PC-3 (cell line): ENCODE measurements at places on chromosomes 7 and 10. TPM values are rescaled to one million over a fixed set of nuclear protein-coding genes. Genes with fewer than 3 reads are reported as not detected.
A peak's percentile ranks its signal among the peaks of the same experiment; 100 is the strongest.

- DNase-seq = no peak
Measured at GRCh38 chr10:8462565-8462964, 408.1 kb downstream of the GATA3 start.

- DNase-seq = no peak
Measured at GRCh38 chr10:30313579-30314350, 35.3 kb downstream of the MTPAP start.

DNA sequence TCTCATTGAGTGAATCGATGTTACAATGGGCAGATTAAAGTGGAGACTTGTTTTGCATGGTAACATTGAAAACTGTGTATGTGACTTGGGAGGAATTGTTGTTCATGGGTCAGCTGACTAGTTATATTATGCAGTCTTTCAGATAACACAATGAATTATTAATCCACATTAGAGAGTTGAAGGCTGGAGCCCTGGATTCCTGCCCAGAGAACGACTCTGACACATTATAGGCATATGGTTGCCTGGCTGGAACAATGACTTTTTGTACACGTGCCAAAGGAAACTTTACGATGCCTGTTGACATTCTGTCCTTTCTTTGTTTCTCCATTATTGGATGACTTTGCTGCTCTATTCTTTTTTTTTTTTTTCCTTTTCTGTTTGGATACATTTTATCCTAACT lies 52.3 kb upstream of the TMEM229A start:
- DNase-seq = peak; percentile 77

DNA sequence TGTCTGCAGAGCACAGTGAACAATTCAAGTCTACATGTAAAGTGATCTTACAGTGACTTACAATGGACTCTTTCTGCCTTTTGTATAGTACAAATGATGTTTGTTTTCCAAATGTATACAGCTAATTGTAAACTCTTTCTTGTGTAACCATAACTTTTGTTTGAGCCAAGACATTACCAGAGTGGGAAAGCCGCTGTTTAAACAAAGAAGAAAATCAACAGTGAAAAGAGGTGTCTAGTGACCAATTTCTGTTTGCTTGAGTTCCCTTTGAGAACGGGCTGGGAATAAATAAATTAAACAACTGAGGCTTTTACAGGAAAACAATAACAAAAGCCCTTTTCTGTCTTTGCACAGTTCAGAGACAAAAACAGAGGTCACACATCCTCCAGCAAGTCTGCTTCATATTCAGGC lies 1163.4 kb downstream of the CNTNAP2 start:
- DNase-seq = no peak

DNA sequence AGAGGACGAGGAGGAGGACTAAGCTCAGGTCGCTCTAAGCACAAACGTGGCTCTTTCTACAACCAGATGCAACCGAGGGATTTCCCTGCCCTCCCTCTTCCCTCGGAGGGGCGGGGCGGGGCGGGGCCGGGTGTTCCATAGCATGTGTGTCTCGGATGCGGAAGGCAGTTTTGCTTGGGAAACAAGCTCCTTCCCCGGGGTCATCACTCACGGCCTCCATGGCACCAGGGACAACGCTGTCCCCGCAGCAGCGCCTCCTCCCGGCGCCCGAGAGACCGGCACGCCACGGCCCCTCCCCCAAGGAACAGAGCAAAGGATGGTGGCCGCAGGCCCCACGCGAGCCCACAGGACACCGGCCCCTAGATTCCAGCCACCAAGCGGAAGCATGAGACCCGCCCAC lies 110.5 kb downstream of the PAXIP1 start:
- no peak for DNase-seq

DNA sequence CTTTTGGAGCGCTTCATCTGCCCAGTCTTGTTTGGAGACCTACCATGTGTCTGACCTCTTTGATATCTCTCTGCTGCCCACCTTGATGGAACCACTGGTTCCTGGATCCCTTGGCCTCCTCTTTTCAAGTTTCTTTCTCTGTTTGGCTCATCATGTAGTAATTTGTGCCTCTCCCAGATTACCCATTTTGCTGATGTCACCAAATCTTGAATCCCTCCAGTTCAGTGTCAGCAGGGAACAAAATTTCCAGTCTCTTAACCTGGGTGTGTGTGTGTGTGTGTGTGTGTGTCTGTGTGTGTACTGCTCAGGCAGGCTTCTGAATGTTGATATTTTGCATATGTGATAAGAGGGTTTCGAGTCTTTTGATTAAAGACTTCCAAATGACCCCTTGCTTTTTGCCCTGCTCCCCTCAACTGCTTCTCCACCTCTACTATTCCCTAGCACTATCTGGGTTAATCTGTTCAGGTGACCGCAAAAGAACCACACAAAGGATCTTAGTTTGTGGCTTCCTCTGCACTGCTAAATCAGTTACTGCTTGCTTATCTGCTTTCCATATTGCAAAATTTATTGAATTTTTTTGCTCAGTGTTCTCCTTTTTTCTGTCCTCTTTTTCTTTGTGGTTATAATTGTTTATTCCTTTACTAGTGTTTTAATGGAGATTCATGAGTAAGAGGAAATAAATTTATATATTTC lies 25.7 kb downstream of the MYO3A start:
- DNase-seq = no peak

DNA sequence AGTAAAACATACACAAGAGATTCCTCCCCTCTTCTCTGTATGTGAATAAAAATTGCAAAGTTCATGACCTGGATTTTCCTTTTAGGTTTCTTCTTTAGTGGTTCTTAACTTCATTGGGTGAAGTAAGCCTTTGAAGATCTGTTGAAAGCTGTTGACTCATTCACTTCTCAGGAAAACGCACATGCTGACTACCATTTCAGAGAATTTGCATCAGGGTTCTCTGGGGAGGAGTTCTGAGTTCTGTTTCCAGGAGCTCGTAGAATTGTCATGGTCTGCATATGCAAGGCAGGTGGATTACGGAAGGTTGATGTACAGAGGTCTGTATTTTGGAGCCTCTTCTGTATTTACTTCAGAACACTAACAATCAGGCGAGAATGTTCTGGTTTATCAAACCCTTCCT lies 962 bp upstream of the SLC26A4 start:
- peak; percentile 44 for DNase-seq

- no peak for DNase-seq
Measured at GRCh38 chr10:74361678-74362077, 210.7 kb downstream of the ADK start.

DNA sequence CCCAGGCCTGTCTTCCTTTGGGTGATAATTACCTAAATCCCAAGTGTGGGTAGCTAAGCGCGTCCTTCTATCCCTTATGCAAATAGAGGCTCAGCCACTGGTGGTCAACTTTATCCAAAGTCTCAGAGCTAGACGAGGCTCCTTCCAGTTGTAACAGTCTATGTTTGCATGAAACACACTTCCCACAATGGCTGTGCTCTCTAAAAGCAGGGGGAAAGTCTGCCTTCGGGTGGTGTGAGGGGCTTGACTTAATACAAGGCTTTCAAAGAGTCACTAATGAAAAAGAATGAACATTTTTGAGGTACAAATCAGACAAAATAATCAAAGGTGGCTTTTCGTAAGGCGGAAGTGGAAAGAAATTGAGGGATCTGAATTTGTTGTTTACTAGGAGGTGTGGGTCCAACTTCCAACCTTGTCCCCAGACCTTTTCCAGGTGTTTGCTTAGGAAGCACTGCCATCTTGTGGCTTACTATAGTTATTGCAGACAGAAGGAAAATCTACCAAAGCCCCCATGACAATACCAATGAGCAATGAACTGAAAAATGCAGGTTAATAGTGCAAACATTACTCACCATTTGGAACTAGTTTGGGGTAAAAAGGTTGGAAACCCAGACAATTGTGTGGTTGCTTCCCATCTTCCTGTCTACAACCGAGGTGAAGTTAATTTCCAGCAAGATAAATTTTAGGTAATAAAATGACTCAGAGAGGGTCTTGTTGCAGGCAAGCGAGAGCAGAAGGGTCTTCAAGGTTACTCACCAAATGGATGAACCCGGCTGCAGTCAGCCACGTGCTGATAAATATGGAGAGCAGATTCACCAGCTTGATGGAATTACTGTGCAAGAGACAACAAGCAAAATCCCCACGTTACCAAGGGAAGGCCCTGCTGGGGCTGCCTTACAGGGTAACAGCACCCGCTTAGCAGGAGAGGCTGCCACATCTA lies 525.7 kb downstream of the KCNMA1 start:
- peak; percentile 99 for DNase-seq

GRCh38 chr7:155455132-155455693 lies 2.7 kb upstream of the EN2 start:
- no peak for DNase-seq

FOXL3 gene
- total RNA-seq = not detected in 2 replicates

FGFR2 gene
- total RNA-seq = 0.17 and 0.36 TPM in 2 replicates

RBM20 gene
- total RNA-seq = 0.40 and 1.3 TPM in 2 replicates

SLC16A9 gene
- 12.8 and 17.4 TPM in 2 replicates for total RNA-seq

SFXN4 gene
- 23.6 and 32.8 TPM in 2 replicates for total RNA-seq

CAMK2B gene
- total RNA-seq = 0.69 and 1.2 TPM in 2 replicates

CNPY1 gene
- not detected in 2 replicates for total RNA-seq

TMEM184A gene
- 23.1 and 31.3 TPM in 2 replicates for total RNA-seq

CXCL12 gene
- total RNA-seq = 0.12 and 0.47 TPM in 2 replicates

CALHM1 gene
- not detected in 2 replicates for total RNA-seq
